ENCODE measurements at places on chromosomes 16 and 17.

DNA sequence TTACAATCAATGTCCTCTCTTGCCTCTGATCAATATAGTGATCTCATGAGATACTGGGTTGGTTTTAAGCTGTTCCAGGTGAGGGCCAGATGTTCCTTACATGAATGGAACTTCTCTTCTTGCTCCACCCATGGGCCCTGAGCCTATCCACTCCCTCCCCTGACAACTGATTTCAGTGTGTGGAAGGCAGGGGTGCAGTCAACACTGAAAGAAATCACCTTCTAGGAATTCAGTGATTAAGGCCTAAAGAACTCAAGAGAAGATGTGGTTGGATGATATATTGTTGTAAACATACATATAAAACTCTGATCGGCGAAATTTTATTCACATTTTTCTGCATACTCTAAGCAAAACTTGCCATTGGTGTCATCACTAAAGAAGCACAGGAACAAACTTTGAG, 6.7 kb upstream of the GOSR2 start:
- no peak for DNase-seq

- no peak for DNase-seq
Observed at GRCh38 chr17:37816950-37817349, 72.1 kb upstream of the HNF1B start.

DNA sequence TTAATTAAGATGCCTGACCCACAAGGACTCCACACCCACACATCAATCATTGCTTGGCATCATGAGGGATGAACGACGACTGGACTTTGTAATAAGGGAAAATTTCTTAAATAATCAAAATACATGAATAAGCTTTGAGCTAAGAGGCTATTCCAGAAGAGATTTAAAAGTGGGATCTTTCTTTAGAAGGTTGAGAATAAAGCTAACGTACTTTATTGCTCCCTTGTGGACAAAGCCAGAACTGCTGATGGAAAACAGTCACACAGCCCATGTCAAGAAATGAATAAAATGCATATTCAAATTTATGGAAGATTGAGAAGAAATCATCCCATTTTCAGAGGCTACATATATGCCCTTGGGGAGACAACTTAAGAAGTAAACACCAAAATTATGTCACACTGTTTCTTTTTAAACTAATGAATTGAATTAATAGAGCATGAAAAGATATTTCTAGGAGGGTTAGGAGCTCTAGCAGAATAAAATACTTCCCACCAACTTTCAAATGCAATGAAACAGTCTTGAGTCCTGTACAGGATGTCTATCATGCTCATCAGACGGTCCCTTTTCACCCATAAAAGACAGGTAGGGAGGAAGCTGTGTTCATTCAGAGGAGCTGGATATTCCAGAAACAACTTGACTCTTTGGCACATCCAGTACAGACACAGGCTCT, 60.2 kb upstream of the PHOSPHO1 start:
- no peak for DNase-seq

- no peak for DNase-seq
Observed at GRCh38 chr17:53630638-53631037, 192.1 kb upstream of the KIF2B start.

GRCh38 chr16:75927810-75928209, 201.5 kb upstream of the CPHXL start:
- DNase-seq, result no peak

DNA sequence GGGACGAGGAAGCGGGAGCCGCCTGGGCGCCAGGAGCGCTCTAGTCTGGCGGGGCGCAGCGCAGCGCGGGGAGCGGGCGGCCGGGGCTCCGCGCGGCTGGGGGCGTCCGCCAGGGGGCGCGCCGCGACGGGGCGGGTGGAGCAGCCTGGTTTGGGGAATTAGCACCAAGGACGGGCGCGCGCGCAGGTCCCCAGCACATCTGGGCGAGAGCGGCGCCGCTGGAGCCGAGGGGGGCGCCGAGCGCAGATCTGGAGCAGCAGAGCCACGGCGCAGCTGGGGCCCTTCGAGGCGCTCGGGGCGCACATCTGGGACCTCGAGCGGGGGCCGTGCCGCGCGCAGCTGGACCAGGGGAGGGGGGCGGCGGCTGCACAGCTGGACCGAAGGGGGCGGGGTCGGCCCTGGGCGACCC, at the start of gene NXPH3:
NXPH3 (plus strand) TSS at position 193 of the 409 bp plus-strand sequence. CDS start 349 bp downstream, outside the sequence.
- DNase-seq, result no peak

- no peak for DNase-seq
Observed at GRCh38 chr17:68737761-68738443, 136.7 kb upstream of the FAM20A start.

GRCh38 chr16:495127-495748, 32.3 kb upstream of the CAPN15 start:
- DNase-seq, result peak; percentile 80

DNA sequence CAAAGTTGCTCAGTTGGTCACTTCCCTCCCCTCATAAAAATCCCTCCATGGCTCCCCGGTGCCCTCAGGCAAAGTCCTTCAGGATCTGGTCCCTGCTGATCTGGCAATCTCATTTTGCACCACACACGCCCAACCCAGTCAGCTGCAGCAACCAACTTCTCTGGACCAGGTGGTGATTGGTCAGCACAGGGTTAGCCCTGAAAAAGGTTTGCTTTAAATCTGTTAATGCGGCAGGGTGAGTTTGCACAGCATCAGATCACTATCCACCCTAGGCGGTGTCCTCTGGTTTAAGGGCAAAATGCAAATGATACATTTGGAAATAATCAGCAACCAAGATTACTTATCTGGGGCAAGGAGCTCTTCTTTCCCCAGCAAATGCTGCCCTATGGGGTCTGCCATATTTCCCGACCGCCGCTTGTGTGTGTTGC, 42.9 kb upstream of the TNRC6C start:
- DNase-seq, result no peak

- DNase-seq, result no peak
Observed at GRCh38 chr16:10744370-10745030, 858 bp downstream of the NUBP1 start.

DNA sequence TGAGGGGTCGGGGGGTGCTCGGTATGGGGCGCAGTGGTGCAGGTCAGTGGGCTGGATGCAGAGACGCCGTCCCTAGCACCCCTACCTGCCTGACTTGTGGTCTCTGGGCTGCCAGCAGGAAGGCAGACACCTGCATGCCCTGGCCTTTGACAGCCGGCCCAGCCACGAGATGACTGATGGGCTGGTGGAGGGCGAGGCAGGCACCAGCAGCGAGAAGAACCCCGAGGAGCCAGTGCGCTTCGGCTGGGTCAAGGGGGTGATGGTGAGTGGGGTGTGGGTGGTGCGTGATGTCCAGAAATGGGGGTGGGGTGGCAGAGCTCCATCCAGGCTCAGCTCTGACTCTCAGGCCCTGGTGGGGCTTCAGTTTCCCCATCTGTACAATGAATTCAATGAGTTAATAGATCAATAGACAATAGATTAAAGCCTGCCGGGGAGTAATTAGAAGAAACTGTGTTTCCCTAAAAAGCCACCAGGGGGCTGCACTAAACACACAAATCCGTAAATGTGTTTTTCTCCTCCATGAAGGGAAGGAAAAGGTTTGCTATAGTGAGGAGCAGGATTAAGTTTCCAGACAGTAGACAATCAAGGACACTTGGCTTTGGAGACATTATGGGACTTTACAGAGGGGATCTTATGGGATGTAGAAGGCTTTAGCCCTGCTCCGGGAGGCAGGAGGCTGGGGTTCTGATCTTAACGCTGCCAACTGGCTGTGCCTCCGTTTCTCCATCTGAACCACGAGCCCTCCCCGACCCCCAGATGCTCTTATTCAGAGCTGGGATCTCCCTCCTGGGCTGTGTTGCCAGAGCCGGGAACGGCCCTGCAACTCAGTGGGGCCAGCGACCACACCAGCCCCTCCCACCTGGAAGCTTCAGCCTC, 2.2 kb downstream of the SLC12A3 start:
- peak; percentile 63 for DNase-seq

- no peak for DNase-seq
Observed at GRCh38 chr17:61570118-61570517, 20.9 kb downstream of the NACA2 start.

DNA sequence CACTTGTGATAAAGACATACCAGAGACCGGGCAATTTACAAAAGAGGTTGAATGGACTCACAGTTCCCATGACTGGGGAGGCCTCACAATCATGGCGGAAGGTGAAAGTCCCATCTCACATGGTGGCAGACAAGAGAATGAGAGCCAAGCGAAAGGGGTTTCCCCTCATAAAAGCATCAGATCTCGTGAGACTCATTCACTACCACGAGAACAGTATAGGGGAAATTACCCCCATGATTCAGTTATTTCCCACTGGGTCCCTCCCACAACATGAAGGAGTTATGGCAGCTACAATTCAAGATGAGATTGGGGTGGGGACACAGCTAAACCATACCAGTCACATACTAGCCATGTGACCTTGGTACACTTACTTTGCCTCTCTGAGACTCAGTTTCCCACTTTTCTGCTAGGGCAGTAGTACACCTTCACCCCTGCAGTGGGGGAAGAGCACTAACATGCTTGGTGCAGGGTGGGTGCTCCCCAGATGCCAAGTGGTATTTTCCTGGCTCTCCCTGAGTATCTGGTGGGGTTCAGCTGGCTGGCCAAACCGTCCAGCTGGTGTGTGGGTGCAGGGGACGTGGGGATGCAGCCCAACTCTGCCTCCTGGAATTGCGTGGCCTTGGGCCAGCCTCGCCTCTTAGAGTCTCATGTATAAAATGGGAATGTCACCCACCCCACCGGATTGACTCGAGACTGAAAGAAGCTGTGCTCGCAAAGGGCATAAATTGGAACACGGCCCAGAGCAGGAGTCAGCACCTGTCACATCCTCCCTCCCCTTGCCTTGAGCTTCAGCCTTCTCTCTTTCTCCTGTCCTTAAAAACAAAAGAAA, 364.1 kb downstream of the CPPED1 start:
- DNase-seq, result no peak

GRCh38 chr17:38564869-38565268, 40.9 kb downstream of the SRCIN1 start:
- no peak for DNase-seq

DNA sequence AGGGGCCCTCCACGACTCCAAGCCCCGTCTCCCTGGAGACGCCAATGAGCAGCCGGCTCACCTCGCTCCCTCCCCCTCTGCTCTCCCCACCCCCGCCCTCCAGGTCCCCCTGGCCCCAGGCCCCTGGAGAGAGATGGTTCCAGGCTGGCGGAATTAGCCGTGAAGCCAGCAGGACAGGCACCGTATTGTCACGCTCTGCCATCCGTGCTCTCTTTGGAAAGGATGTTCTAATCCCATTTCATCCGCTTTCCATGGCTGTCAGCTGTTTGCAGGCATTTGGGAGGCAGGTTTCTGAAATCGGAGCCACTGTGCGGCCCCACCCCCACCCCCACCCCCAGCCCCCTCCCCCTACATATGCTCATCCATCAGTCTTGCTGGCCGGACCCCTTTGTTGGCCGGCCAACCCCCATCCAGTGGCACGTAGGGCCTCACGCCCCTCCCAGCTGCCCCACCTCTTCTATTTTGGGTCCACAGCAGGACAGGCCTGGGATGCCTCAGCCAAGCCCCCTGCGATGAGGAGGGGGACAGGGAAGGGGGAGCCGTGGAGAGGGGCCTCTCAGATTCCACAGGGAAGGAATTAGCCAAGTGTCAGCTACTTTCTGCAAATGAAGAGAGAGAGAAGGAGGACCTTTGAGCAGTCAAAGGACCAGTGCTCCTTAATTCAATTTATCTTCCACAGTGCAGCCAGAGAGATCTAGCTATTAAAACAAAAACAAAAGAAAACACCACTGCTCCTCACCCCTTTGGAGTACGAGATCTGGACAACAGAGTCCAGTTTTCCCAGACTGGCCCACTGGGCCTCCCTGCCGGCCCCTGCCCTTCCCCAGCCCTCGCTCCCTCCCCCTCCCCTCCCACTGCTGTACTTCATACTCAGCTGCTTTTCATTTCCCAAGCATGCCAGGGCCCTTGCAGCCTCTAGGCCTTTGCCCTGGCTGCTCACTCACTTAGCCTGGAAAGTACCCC, 30.7 kb downstream of the SDK2 start:
- peak; percentile 62 for DNase-seq
